ENCODE measurements at places on chromosomes 7 and 10.

DNA sequence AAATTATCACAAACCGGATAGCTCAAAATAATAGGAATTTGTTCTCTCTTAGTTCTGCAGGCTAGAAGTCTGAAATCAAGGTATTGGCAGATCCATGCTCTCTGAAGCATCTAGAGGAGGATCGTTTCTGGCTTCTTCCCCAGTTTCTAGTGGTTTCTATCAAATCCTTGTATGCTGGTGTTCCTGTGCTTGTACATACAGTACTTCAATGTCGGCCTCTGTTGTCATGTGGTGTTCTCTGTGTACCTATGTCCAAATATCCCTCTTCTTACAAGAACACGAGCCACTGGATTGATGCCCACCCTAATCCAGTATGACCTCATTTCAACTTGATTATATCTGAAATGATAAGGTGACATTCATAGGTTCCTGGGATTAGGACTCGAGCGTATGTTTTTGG lies 9.8 kb upstream of the TAX1BP1 start:
- H3K36me3 ChIP-seq: no peaks in the 10 kb centered on the region
- H3K4me3 ChIP-seq: no peak overlapping the region
- no peaks in the 10 kb centered on the region for H3K27me3 ChIP-seq
- H3K27ac ChIP-seq: no peak overlapping the region
- no peaks in the 10 kb centered on the region for H3K4me1 ChIP-seq
- DNase-seq: no peak

GRCh38 chr10:130560116-130560515 lies 423.9 kb downstream of the GLRX3 start:
- no peak overlapping the region for H3K4me3 ChIP-seq
- no peak overlapping the region for H3K27ac ChIP-seq
- DNase-seq: no peak
- no peaks in the 10 kb centered on the region for H3K4me1 ChIP-seq

GRCh38 chr7:102469351-102469971 lies 4.7 kb downstream of the LRWD1 start:
- no peak overlapping the region for H3K4me3 ChIP-seq
- no peaks in the 10 kb centered on the region for H3K27me3 ChIP-seq
- no peak overlapping the region for H3K27ac ChIP-seq

- H3K4me3 ChIP-seq: no peak overlapping the region
- no peaks in the 10 kb centered on the region for H3K36me3 ChIP-seq
- H3K4me1 ChIP-seq: no peaks in the 10 kb centered on the region
- no peak for DNase-seq
- H3K27me3 ChIP-seq: no peaks in the 10 kb centered on the region
- no peak overlapping the region for H3K27ac ChIP-seq
These were observed 22.3 kb downstream of the SLC13A1 start for GRCh38 chr7:123177442-123177841.

- DNase-seq: no peak
- no peaks in the 10 kb centered on the region for H3K27me3 ChIP-seq
- H3K27ac ChIP-seq: no peak overlapping the region
- no peaks in the 10 kb centered on the region for H3K4me1 ChIP-seq
These were observed 84.7 kb upstream of the PLXDC2 start for GRCh38 chr10:19731560-19731959.

GRCh38 chr10:72375173-72375572 lies 20.5 kb upstream of the DNAJB12 start:
- H3K27me3 ChIP-seq: no peaks in the 10 kb centered on the region
- no peak overlapping the region for H3K4me3 ChIP-seq
- DNase-seq: no peak
- H3K36me3 ChIP-seq: no peaks in the 10 kb centered on the region
- no peaks in the 10 kb centered on the region for H3K4me1 ChIP-seq

- H3K4me3 ChIP-seq: no peak overlapping the region
- H3K27ac ChIP-seq: no peak overlapping the region
- no peak for DNase-seq
- H3K27me3 ChIP-seq: no peaks in the 10 kb centered on the region
- no peaks in the 10 kb centered on the region for H3K36me3 ChIP-seq
- no peaks in the 10 kb centered on the region for H3K4me1 ChIP-seq
These were observed 131.1 kb downstream of the CNNM2 start for GRCh38 chr10:103049237-103049636.

DNA sequence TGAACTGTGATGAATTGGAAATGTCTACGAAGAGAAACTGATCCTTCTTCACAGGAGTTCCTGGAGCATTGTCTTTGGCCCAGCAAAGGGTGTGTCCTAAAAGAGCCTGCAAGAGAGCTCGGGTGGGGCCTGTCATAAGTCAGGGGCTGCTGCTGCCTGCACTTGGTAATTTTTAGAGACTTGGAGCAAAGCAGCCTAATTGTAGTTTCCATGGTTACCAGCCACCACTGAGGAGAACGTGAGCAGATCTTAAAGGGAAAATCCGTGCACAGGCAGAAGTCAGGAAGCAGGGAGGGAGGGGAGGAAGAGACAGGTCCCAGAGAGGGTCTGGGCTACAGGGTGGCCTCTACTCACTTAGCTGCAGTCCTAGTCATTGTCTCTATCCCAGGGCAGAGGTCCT lies 463.6 kb downstream of the PLXNA4 start:
- H3K27ac ChIP-seq: no peak overlapping the region
- H3K27me3 ChIP-seq: no peaks in the 10 kb centered on the region
- no peak for DNase-seq

GRCh38 chr7:108286290-108286904 lies 156.2 kb upstream of the LAMB4 start:
- no peak overlapping the region for H3K4me3 ChIP-seq
- no peaks in the 10 kb centered on the region for H3K36me3 ChIP-seq
- H3K27me3 ChIP-seq: no peaks in the 10 kb centered on the region
- DNase-seq: no peak
- no peak overlapping the region for H3K27ac ChIP-seq

DNA sequence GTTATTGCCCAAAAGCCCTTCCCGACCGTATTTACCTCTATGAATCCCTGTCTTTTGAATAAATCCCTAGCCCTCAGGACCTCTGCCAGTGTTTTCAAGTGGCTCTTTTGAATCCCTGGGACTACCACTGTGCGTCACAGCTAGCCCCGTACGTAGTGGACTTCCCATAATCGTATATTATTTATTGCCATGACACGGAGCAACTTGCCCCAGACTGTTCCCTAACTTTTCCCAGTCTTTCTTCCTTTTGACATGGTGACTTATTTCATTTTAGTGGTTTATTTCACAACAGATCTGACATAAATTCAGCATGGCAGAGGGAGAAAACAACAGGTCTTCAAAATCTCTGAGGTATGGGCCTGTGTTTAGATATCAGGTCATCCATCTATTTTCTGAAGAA lies 318.6 kb upstream of the KLF6 start:
- H3K4me1 ChIP-seq: peaks cover 8% of the 10 kb centered on the region
- no peaks in the 10 kb centered on the region for H3K36me3 ChIP-seq
- no peak for DNase-seq
- no peak overlapping the region for H3K4me3 ChIP-seq
